Common myeloid progenitor, CD34-positive (primary cell): ENCODE measurements at places on chromosomes 11 and 22.
A peak's percentile ranks its signal among the peaks of the same experiment; 100 is the strongest.

- DNase-seq = peak; percentile 66
Observed at GRCh38 chr11:60871378-60872061, 4.2 kb downstream of the ZP1 start.

- DNase-seq = peak; percentile 83
Observed at GRCh38 chr22:40215266-40215665, 37.5 kb downstream of the TNRC6B start.

GRCh38 chr22:31262312-31263133 is 29.8 kb downstream of the PIK3IP1 start:
- no peak for DNase-seq

GRCh38 chr11:16759857-16760508 is 21.5 kb downstream of the C11orf58 start:
- DNase-seq = peak; percentile 47

- DNase-seq = no peak
Observed at GRCh38 chr11:46012185-46012584, 89.7 kb downstream of the LARGE2 start.

DNA sequence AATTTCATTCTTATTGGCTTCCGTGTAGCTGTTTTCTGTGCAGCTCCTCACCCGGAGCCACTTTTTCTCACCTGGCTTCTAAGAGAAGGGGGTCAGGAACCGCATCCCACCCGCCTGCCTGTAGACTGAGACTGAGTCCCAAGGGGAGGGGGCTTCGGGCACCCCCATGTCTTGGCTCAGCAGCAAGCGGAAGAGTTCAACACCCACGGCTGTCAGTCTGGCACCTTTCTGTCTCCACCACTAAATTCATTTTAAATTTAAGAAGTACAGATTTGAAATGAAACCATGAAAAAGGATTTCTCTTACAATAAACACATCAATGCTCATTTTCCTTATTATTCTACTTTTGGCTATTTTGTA is 66.7 kb downstream of the EFCAB6 start:
- DNase-seq = no peak

DNA sequence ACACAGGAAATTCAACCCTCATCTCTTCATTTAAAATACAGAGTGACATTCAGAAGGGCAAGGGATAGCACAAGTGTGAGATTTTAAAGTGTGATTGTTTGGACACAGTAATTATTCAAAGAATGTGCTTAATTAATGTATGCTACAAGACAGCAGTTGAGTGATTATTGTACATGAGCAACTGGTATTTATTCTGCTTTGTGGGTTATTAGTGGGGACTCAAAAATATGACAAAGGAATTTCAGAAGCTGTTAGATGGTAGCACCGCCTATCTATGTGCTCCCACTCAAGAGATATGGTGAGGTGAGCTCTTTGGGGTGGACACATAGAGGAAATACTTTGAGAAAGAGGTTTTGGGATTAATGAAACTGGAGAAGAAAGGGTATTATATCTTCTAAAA is 5.8 kb upstream of the HBD start:
- no peak for DNase-seq

DNA sequence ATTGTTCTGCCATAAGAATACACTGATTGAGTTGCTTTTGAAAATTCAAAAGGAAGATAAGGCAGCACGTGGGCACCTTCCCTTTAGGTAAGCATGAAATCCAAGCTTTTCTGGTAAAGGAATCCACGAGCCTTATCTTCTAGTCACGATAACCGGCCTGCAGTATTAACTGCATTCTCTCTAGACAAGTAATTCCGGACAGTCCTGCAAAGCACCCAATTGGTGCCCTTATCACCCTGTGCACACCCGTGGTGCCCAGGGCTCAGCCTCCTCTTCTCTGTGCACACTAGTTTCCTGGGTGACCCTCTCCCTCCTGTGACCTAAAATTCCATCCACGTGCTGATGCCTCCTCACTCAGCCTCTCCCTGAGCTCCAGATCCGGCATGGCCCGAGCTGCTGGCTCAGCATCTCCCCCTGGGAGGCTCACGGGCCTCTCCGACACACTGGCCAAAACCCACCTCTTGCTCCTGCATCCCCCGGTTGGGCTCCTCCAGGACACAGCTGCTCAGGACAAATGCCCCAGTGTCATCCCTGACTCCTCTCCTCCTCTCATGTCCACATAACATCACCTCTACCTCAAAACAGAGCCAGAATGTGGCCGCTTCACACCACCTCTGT is 63.7 kb downstream of the PACSIN2 start:
- no peak for DNase-seq

GRCh38 chr11:17572359-17572690 is 25.3 kb downstream of the OTOG start:
- no peak for DNase-seq
